ENCODE measurements at places on chromosomes 7 and 10. TPM values are rescaled to one million over a fixed set of nuclear protein-coding genes. Genes with fewer than 3 reads are reported as not detected.
A peak's percentile ranks its signal among the peaks of the same experiment; 100 is the strongest.

GRM8 gene
- total RNA-seq: 0.59 TPM

SLC18A3 gene
- total RNA-seq: not detected

COA1 gene
- total RNA-seq: 74.1 TPM

NUTM2E gene
- 0.21 TPM for total RNA-seq

FAM13C gene
- total RNA-seq: 36.9 TPM

FAM241B gene
- 0.44 TPM for total RNA-seq

H2BK1 gene
- total RNA-seq: not detected

FOXP2 gene
- total RNA-seq: 16.4 TPM

NYAP1 gene
- total RNA-seq: 21.3 TPM

MAP3K8 gene
- total RNA-seq: 74.1 TPM

POU6F2 gene
- total RNA-seq: 1.4 TPM

FAM107B gene
- total RNA-seq: 21.0 TPM

DNA sequence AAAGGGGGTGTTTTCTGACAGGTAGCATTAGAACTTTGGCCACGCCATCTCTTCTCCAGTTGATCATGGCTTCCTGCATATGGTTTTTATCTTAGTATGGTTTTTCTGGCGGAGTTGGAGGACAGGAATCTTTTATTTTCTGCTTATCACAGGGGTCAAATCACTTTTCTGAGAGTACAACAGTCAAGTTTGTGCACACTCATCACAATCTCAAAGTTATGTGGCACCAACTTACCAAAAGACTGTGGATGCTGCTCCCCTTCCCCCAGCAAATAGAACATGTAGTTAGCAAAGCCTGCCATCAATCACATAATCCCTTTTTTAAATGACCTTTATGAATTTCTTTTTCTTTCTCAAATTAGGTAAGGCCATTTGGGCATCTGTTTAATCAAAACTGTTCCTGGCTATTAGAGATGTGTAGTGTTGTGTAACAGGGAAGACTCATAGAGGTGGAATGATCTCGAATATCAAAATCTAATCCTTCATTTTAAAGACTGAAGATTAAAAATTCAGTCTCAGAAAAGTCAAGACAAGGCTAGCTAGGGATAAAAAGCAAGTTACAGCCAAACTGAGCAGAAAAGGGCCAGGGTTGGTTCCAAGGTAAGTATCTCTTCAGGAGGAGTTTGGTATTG, 3.8 kb upstream of the CH25H start:
- no peak for DNase-seq

DNA sequence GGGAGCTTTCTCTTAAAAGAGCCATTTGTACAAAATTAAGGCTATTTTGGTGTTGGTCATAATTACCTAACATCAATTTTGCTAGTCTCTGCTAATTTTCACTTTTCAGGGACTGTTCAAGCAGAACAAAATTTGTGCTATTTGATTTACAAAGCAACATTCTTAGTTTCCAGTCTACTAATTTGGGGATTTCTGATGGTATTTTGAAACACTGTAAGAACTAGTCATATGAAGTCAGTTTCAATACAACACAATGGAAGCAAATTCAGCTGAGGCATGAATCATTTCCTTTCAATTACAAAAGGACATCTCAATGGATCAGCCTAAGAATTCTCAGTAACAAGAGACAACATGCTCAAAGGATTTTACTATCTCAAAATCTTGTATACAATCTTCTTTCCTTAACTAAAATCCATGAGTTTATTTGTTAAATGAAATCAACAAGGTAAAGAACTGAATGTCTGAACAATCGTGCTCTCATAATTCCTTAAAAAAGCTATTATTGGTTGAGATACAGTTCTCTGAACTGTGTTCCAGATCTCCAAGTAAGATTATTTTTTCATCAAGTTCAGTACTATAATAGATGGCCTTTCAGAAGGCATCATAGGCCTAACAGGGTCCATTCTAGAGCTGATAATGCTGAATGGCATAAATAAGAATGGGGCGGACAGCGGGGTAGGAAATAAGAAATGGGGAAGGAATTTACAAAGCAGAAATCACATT, 144.6 kb downstream of the NRCAM start:
- no peak for DNase-seq

DNA sequence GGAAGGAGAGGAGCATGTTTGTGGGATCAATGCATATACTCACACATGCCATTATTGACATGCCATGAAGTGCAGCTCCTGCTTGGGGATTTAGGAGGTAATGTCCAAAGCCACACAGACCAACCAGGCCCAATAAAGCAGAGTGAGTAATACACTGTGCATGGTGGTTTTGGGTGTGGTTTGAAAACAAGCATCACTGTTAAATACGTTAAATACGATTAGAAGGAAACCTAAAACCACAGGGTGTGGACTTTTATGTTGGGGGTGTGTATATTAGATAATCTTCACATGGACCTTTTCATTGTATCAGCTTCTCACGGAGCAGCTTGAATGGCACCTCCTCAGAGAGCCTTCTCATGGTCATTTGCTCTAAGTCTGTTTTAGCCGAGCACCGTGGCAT, 10.4 kb upstream of the EIF3A start:
- no peak for DNase-seq

- DNase-seq: no peak
These were observed 2.7 kb upstream of the NRG3 start for GRCh38 chr10:81872206-81872862.

- DNase-seq: no peak
These were observed 29.4 kb upstream of the CDH23 start for GRCh38 chr10:71367271-71367670.

GRCh38 chr10:124127965-124128810, 34.8 kb upstream of the CHST15 start:
- no peak for DNase-seq

DNA sequence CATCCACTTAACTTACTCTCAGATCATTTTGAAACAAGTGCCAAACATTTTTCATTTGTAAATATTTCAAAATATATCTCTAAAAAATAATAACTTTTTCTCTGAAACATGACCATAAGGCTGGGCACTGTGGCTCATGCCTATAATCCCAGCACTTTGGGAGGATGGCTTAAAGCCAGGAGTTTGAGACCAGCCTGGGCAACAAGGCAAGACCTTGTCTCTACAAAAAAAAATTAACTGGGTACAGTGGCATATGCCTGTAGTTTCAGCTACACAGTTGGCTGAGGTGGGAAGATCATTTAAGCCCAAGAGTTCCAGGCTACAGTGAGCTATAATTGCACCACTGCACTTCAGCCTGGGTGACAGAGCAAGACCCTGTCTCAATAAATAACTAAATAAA, 36.4 kb downstream of the USP54 start:
- no peak for DNase-seq

- DNase-seq: no peak
These were observed at the start of gene OR9A4 for GRCh38 chr7:141916099-141916498. OR9A4 (plus strand) TSS chr7:141916399; CDS start chr7:141918876, 2,477 bp downstream.

- no peak for DNase-seq
These were observed 2.0 kb upstream of the RNF32 start for GRCh38 chr7:156638443-156639077.

DNA sequence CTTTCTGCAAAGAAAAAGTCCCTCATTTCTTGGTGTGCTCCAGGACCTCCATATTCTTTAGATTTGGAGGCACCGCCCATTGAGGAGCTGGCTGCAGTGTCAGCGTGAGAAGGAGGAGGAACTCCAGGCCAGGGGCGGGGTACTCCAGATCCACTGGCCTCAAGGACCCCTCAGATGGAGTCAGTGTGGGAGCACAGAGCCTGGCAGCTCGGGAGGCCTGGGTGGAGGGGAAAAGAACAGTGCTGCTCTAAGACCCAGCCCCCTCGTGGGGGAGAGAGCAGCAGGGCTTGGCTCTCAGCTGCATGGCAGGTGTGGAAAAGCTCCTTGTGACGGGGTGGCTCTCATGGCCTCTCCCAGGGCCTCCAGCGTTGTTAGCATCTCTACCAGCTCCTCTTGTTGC, 70.5 kb downstream of the ITGB1 start:
- no peak for DNase-seq

- no peak for DNase-seq
These were observed 207.4 kb downstream of the TNS3 start for GRCh38 chr7:47374538-47374937.

- DNase-seq: no peak
These were observed 177.4 kb downstream of the MALRD1 start for GRCh38 chr10:19226025-19226424.

- DNase-seq: no peak
These were observed 47.5 kb downstream of the JAKMIP3 start for GRCh38 chr10:132113206-132113605.

DNA sequence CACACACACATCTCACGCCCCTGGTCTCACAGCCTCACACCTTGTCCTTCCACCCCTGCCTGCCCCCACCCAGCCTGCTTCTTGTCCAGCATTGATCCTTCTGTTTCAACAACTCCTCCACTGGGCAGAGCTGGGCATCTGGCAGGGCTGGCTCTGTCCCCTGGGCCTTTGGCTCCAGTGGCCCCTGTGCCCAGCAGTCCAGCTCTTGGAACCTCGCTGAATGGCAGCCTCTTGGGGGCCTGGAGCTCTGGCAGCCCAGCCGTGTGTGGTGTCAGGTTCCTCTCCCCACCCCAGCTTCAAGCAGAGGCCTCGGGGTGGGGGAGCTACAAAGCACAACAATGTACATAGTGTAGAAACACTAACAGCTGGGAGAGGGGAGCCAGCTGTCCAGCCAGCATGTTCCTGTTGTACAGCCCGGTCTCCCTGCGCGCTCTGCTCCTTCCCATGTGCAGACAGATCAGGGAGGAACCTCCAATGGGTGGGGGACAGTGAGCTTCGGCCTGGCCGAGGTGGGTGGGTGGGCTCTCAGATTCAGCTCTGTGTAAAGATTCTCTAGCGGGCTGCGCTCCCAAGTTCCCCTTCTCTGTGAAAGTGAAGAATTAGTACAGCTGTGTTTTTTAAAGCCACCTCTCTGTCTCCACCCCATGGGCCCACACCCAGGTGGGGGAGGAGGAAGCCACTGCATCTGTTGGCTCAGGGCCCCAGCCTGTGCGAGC, 19.4 kb downstream of the ZMIZ2 start:
- DNase-seq: peak; percentile 64

GRCh38 chr7:35446091-35446490, 192.2 kb upstream of the TBX20 start:
- DNase-seq: no peak

- no peak for DNase-seq
These were observed 32.4 kb upstream of the HSPA12A start for GRCh38 chr10:116774728-116775151.

- no peak for DNase-seq
These were observed 393.3 kb upstream of the AUTS2 start for GRCh38 chr7:69204943-69205342.

GRCh38 chr7:138186951-138187351, 110.7 kb downstream of the AKR1D1 start:
- no peak for DNase-seq

GRCh38 chr7:80905334-80905733, 13.5 kb downstream of the SEMA3C start:
- DNase-seq: no peak

DNA sequence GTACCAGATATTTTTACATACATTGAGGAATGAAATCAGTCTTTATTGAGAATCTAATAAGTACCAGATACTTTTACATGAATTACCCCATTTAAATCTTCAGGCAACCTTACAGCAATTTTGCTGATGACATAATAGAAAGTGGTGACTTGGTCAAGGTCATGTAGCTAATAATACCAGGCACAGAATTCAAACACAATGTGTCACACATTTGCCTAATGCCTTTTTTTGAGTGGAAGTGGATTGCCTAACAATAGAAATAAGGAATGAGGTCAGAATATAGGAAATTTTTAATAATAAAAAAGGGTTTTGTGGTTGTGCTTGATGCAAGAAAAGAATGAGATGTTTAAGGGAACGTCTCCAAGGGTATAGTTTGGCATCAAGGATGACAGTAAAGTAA, 466.6 kb upstream of the IGFBP3 start:
- DNase-seq: no peak

DNA sequence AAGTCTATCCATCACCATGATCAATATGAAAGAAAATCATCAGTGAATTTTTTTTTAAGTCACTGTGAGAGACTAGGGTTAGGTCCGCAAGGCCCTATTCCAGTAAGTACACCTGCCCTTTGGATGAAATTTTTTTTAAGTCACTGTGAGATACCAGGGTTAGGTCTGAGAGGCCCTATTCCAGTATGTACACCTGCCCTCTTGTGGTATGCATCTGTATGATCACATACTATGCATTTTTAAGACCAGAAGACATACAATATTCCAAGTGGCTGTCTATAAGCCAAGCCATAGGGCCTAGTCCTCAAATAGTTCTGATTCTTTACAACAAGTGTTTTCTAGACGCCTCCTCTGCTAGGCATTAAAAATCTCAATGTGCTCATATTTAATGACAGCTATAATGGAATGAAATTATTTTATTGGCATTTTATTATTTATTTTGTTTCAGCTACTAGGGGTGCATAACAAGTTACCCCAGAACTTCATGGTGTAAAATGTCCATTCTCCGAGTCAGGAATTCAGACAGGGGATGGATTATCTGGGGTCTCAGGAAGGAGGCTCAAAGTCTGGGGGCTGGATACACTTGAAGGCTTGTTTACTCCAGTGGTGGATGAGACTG, 53.1 kb downstream of the TEX36 start:
- DNase-seq: no peak

DNA sequence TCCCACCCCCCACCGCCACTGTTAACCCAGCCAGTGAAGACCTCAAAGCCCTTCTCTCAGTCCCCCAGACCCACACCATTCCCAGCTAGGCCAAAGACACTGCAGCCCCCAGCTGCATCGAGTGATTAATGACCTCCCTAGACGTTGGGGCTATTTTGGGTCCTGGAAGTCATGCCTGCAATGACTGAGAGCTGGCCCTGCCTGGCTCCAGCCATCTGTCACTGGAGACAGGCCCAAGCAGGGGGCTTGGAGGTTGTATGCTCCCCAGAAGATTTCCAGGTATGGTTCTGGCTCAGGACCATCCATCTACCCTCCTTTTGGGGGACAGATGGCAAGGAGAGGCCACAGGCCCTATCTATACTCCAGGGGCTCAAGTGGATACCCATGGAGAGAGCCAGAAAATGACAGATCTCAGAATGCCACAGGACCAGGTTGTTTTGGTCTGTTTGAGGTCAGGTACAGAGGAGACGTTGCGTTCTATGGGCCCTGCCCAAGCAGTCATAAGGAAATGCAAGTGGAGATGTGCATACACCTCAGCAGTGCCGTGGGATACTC, 5.1 kb downstream of the KCNIP2 start:
- no peak for DNase-seq

GRCh38 chr7:36636126-36636525, 88.2 kb downstream of the AOAH start:
- no peak for DNase-seq

DNA sequence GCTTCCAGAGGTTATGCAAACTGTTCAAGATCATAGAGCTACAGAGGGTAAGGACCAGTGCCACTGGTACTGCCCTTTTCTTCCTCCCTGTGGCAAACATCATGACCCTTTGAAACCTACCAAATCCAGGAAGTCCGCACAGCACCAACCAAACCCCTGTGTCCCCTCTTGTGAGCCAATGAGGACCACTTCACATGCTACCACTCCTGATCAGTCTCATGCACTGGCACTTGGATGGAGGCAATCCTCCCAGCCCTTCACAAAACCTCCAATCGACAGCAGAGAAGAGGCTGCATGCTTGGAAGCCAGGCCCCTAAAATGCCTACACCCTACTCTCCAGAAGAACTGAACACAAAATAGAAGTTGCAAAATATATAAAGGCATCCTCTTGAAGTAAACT, 248.0 kb downstream of the TNS3 start:
- DNase-seq: no peak
